ENCODE measurements at places on chromosomes 11 and 22.

- no peak for DNase-seq
Measured at GRCh38 chr11:122486793-122487495, 168.6 kb upstream of the UBASH3B start.

DNA sequence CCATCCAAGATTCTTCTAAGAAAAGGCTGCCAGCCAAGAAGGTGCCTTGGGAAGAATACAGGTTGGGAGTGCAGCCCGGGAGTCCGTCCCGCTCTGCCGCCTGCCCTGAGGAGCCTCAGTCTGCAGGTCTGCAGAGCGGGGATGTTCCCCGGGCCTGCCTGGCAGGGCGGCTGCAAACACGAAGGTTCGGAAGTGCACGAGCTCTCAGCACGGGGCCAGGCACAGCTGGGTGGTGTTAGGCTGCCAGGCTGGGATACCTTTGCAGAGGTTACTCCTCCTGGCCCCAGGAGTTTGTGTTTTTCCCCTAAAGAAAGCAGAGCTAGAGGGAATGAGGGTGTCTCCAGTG, 9.4 kb upstream of the PRR5 start:
- no peak for DNase-seq

DNA sequence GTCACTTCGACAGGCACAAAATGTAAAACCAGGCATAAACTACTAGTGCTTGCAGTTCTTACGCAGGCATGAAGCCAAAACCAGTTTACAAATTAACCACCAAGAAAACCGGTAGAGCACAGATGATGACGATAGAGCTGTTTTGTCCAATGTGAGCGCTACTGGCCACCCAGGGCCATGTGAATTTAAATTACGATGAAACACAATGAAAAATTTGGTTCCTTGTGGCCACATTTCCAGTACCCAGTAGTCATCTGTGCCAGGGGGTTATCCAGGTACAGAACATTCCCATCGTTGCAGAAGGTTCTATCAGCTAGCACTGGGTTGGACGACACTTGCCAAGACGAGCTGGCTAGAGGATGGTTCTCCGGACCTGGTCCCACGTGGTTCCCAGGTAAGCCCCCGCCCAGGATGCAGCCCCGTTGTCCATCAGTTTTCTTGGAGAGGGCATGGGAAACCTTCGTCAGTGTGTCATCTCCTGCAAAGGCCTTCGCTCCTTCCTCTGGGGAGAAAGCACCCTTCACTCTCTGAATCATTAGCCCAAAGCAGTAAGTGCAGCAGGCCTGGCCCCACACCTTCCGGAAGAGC, 1.1 kb upstream of the CD81 start:
- DNase-seq: no peak

DNA sequence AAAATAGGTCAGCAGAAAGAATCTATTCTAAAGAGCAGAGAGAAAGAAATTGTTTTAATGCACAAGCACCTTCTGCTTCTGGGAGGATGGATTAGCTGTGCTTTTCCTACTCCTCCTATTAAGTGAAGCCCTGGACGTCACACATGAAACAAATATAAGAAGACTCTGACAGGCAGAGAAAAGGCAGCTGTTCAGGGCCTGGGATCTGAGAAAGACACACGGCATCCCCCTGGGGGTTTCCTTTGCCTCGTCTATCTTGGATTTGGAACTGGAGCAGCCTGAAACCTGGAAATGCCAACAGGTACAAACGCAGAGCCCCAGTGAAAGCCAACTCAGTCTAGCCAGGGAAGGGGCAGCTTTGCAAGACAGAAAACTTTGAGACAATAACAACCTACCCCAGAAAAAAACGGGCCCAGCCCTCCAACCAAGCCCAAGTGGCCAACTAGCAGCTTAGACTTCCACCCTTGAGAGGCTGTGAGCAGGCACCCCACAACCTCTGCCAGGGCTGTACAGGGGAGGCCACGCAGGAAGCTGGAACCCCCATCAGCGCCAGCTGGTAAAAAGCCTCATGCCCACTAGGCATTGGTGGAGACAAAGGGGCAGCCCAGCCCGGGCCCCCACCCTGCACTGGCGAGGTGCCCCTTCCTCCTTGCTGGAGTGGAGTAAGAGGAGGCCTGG, 7.3 kb downstream of the CERK start:
- no peak for DNase-seq

DNA sequence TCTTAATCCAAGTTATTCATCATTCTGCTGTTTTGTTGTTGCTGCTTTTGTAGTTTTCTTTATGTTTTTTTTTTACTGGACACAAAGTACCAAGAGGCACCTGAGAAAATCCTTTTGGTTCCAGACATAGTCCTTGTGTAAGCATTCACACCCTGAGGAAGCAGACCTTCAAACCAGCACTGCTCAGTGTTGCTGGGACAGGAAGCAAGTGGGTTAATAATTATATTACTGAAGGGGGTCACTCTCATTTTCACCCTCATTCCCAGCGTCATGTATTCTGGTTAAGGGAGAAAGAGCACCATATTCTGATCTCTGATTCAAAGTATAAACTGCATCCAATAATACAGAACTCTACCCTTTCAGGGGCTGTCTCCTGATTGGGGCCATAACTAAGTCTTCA, 5.9 kb upstream of the ALKBH3 start:
- DNase-seq: no peak

GRCh38 chr11:122093731-122094275, 22.2 kb downstream of the BLID start:
- DNase-seq: no peak

- DNase-seq: no peak
Measured at GRCh38 chr22:42608823-42609361, 5.8 kb downstream of the POLDIP3 start.

DNA sequence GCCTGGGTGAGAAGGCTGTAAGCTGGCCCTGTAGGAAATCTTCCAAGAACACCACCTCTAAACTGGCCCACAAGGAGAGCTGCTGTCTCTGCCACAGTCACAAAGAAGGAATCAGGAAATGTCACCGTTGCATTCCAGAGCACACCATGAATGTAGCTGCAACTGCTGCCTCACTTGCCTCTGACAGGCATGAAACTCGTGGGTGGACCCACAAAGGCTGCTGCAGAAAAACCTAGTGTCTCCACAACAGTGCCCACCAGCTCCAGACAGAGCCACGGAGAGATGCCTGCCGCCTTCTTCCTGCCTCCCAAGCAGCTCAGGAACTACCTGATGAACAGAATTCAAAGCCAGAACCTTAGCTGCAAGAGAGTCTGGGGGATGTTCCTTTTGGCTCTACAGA, 10.5 kb downstream of the DNAJB13 start:
- no peak for DNase-seq

- no peak for DNase-seq
Measured at GRCh38 chr11:8933931-8934330, 1.2 kb upstream of the C11orf16 start.

GRCh38 chr11:8209208-8209807, 40.5 kb upstream of the RIC3 start:
- no peak for DNase-seq

DNA sequence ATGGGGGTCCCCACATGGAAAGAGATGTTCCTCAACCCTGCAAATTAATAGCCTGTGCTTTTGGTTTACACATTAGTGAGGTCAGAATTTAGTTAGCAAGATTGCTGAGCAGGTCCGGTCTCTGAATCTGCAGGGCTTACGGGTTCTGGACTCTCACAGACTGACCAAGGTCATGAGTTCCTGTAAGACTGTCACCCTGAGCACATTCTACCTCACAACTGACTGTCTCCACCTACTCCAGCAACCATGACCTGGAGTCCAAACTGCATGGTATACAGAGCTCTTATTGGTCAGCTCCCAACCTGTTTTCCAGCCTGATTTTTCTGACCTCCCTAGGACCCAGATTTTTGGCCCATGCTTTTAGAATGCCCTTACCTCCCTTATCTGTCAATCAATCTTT, 28.2 kb downstream of the DKK3 start:
- no peak for DNase-seq

- DNase-seq: no peak
Measured at GRCh38 chr11:111399187-111400031, 20.3 kb upstream of the POU2AF1 start.

GRCh38 chr22:25172153-25172552, 27.5 kb upstream of the CRYBB3 start:
- DNase-seq: no peak

DNA sequence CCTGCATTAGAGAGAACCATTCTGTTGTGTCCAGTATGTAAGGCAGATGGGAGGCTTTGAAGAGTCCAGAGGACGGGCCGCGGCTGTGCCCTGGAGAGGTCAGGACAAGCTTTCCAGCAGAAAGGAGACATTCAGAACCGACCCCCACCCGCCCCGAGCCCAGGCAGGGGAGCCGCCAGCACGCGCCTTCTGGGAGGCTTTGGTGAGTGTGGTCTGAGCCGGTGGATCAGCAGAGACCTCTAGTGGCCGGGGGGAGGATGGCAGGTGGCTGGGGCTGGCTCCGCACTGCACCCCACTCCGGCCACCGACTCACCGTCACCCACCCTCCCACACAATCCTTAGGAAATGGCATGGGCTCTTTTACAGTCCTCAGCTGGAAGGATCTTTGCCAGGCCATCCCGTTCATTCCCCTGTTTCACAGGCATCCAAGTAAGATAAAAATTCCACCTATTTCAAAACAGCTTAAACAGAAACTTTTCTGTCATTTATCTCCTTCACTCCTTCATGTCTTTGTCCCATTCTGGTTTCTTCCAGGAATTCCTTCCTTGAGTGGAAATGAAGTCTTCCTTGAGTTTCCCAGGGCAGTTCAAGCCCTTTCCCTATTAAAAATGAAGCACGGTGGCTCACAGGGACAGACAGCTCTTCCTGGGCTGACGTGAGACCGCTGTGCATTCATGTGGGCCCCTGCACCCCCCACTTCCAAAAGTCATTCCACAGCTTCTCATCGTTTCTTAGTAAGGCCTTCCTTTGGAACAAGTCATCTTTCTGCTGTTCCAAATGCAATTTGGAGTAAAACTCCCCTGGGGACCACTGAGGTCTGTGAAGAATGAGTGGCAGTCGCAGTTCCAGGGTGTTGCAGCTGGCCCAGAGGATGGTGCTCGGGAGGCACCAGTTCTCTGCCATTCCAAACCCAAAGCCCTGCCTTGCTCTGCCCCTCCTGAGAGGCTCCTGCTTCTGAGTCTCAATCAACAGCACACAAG, 91.0 kb downstream of the FEZ1 start:
- DNase-seq: peak; percentile 42

GRCh38 chr11:22668005-22668796, 1.8 kb downstream of the GAS2 start:
- no peak for DNase-seq

DNA sequence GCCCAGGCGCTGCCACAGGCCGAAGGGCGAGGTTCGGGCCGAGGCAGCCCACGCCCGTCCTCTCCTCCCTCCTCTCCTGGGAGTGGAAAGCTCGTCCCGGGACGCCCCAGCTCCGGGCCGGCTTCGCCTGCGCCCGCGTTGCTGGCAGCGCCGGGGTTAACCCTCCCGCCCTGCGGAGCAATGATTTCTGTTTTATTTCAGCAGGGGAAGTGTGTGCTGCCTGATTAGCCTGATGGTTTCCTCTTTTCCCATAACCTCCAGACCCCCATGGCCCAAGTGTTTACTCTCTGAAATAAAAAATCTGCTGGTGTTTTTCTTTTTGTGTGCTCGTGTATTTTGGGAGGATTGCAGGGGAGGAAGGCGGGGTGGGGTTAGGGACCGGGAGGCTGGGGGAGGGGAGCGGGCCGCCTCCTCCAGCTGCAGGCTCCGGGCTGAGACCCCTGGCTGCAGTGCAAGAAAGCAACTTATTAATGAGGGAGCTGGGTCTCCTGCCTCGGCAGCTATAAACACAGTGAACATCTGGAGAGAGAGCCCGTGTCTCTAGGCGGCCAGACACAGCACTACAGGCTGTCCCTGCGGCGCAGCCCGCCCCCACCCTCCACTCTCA, 38.6 kb downstream of the ETS1 start:
- DNase-seq: no peak

DNA sequence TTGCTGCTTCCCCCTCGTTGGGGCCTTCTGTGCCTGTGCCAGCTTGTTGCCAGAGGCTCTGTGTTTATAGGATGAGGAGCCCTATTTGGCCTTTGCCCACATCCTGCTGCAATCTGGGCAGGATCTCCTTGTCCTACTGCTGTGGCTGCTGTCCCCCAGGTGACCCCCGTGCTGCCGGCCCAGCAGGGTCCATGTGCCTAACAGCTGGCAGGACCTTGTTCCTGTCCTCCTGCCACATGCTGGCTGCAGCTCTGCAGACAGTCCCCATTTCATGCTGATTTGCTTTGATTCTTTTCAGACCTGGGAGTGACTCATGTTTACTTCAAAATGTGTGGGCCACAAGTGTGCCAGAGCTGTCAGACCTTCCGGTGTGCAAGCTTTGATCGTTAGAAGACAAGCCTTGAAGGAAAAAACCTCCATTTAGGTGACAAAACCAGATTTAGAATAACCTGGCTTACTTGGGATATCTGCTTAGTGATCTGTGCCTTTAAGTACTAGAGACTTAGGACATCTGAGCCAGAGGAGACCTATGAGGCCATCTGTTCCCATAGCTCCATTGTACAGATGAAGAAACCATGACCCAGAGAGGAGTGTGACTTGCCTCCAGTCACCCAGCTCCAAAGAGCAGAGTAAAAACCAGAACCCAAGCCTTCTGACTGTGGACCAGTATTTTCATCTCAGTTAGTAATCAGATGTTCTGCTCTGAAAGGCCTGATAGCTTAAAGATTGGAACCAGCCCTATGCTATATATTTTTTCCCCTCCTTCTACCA, 11.1 kb downstream of the NAV2 start:
- no peak for DNase-seq

GRCh38 chr11:13859892-13860291, 102.6 kb upstream of the SPON1 start:
- DNase-seq: no peak

DNA sequence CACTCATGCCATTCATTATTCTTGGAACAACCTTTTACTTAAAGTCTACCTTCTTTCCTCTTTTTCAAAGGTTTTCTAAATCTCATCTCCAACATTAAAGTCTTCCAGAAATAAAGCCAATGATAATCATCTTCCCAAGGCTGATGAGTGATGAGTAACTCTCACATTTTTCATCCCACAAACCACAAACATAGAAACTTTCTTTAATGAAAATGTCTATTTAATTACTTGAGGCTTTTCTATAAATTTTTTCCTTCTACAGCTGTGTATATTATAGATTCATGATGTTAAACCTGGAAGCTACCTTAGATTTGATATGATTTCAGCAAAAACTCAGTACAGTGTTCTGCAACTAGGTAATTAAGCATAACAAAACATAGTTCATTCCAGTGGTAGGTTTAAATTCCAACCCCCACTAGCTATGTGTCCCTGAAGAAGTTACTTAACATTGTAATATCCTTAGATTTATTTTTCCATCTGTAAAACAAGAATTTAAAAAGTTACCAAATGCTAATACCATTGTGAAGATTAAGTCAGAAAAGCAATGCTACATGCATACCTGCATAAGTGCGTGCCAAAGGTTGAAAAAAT, 845.4 kb downstream of the KCNA4 start:
- no peak for DNase-seq

DNA sequence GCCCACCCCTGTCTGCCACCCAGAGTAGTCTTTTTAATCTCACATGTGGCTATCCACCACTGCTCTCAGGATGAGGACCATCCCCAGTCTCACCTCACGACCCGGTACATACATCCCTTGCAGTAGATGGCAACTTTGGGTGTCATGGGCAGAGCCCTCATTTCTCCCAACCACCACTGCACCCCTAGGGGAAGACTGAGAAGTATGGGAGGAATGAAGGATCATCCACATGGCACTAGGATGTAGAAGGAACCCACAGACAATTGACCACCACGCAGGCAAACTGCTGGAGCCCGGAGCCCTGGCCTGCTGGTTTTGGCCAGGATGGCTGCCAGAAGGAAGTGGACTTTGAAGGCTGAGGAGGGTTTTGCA, 1.9 kb upstream of the SCARF2 start:
- no peak for DNase-seq

All from D721Med (cell line).